ENCODE measurements at places on chromosomes 6 and 20. TPM values are rescaled to one million over a fixed set of nuclear protein-coding genes. Genes with fewer than 3 reads are reported as not detected.

DNA sequence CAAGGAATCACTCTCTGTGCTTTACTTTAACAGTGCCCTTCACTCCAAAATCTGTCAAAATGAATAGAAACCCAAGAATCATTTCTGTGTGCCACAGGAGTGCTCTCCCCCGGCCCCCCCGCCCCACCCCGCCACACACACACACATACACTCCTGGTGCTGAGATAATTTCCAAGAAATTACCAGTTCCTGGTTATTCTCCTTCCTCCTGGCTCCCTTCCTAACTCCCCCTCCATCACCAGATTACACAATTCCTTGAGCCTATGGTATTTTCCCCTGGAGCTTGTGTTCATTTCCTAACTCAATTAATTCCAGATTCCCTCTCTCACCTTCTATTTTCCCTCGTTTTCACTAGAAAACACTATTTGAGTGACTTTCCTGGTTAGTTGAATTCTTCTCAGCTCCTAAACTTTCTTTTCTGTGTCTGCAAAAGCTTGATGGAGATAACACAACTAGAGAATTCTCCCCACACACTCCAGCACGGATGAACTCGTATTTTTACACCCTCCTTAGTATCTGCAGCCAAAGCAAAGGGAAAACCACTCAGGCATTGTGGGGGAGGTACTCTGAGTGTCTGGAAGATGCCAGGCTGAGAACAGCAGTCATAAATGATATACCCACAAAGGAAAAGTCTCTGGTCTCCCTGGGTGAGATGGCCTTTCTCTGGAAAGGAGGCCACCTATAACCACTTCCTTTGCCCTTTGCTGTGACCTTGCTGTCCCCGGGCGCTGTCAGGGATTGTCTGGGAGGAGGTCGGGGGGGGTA, 1.9 kb upstream of the SLC24A3 start:
- DNase-seq, result no peak

GRCh38 chr6:105459049-105459448, 56.2 kb upstream of the PREP start:
- DNase-seq, result no peak

GRCh38 chr20:56943946-56944945, 315.1 kb downstream of the TFAP2C start:
- DNase-seq, result no peak

CNPY3 gene
- 50.3 TPM for total RNA-seq

MRAP2 gene
- total RNA-seq, result 0.13 TPM

IPCEF1 gene
- total RNA-seq, result 0.98 TPM

MANEA gene
- 23.9 TPM for total RNA-seq

Data from left lobe of liver (tissue), 2 donors.